Mammary epithelial cell (primary cell): ENCODE measurements at places on chromosomes 11 and 22. TPM values are rescaled to one million over a fixed set of nuclear protein-coding genes. Genes with fewer than 3 reads are reported as not detected.

DNA sequence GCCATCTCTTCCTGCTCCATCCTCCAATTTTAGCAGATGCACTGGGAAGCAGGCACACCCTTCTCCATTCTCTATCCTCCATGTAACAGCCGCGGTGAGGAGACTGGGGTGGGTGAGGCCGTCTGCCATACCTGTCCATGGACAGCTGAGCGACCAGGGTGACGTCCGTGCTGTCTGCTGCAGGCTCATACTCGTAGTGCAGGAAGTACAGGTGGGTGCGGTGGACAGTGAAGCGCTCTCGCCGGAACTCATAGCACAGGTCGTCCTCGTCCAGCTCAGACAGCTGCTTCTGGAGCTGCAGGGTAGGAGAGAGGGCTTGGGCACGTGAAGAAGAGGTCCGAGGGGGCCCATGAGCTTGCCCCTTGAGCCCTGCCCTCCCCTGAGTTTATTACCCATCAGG is 257.8 kb upstream of the SYN3 start:
- no peak for DNase-seq

GRCh38 chr11:74138021-74138420 is 32.8 kb downstream of the C2CD3 start:
- DNase-seq, result no peak

GRCh38 chr11:120590472-120590871 is 78.9 kb downstream of the GRIK4 start:
- DNase-seq, result no peak

PIWIL4 gene
- polyA plus RNA-seq, result 0.17 TPM
